ENCODE measurements at places on chromosomes 3 and 15.

GRCh38 chr15:77827860-77828259, 195.1 kb upstream of the LINGO1 start:
- H3K4me1 ChIP-seq, result peaks cover 4% of the 10 kb centered on the region
- peaks cover 7% of the 10 kb centered on the region for H3K27me3 ChIP-seq
- H3K27ac ChIP-seq, result no peak overlapping the region
- H3K4me3 ChIP-seq, result no peak overlapping the region
- no peaks in the 10 kb centered on the region for H3K36me3 ChIP-seq

DNA sequence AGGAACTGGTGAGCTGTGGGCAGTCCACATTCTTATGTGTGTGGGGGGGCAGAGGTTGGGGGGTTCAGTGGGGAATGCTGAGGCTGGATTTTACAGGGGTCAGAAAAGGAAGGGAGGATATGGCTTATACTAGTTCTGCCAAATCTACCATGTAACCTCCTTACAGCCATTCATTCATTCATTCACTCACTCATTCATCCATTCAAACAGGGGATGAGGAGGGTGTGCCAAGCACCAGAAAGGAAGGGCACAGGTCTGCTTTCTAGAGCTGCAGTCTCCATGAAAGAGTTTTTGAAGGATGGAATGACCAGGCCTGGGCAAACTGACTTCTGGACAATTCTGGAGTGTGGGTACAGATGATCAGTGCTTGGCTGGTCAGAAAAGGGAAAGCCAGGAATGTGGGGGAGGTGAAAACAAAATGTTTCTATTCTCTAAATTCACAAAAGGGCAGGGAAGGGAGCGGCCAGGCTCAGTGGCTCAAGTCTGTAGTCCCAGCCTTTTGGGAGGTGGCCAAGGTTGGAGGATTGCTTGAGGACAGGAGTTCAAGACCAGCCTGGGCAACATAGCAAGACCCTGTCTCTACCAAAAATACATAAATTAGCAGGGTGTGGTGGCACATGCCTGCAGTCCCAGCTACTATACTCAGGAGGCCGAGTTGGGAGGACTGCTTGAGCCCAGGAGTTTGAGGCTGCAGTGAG, 49.2 kb upstream of the C15orf39 start:
- H3K4me3 ChIP-seq, result no peak overlapping the region
- H3K27me3 ChIP-seq, result peaks cover 3% of the 10 kb centered on the region
- peaks cover 11% of the 10 kb centered on the region for H3K4me1 ChIP-seq
- DNase-seq, result no peak

- no peak overlapping the region for H3K27ac ChIP-seq
- H3K36me3 ChIP-seq, result peaks cover 14% of the 10 kb centered on the region
- no peak overlapping the region for H3K4me3 ChIP-seq
- H3K4me1 ChIP-seq, result peaks cover 2% of the 10 kb centered on the region
These were observed 130.8 kb upstream of the TSPAN3 start for GRCh38 chr15:77201665-77202064.

GRCh38 chr3:70737666-70738290, 425.3 kb upstream of the MDFIC2 start:
- no peaks in the 10 kb centered on the region for H3K36me3 ChIP-seq
- no peak overlapping the region for H3K27ac ChIP-seq
- H3K4me3 ChIP-seq, result no peak overlapping the region
- H3K27me3 ChIP-seq, result peaks cover 8% of the 10 kb centered on the region
- H3K4me1 ChIP-seq, result no peaks in the 10 kb centered on the region

DNA sequence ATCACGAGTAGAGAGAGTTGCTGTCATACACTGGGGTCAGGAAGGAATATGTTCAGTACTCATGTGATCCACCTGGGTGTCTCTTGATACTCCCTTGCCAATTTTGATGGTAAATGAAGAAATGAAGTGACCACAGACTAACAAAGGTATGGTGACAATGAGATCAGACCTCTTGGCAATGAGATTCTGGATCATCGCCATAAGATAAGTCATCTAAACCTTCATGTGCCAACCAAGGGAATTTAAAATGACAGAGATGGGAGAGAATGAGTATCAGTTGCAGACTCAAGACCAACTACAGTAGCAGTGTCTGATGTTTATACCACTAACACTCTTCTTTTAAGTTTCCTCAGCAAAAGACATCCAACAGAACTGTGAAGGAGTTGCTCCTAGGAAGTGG, 601.0 kb downstream of the MECOM start:
- no peaks in the 10 kb centered on the region for H3K27me3 ChIP-seq
- H3K27ac ChIP-seq, result no peak overlapping the region
- no peaks in the 10 kb centered on the region for H3K36me3 ChIP-seq
- no peak overlapping the region for H3K4me3 ChIP-seq
- H3K4me1 ChIP-seq, result no peaks in the 10 kb centered on the region

DNA sequence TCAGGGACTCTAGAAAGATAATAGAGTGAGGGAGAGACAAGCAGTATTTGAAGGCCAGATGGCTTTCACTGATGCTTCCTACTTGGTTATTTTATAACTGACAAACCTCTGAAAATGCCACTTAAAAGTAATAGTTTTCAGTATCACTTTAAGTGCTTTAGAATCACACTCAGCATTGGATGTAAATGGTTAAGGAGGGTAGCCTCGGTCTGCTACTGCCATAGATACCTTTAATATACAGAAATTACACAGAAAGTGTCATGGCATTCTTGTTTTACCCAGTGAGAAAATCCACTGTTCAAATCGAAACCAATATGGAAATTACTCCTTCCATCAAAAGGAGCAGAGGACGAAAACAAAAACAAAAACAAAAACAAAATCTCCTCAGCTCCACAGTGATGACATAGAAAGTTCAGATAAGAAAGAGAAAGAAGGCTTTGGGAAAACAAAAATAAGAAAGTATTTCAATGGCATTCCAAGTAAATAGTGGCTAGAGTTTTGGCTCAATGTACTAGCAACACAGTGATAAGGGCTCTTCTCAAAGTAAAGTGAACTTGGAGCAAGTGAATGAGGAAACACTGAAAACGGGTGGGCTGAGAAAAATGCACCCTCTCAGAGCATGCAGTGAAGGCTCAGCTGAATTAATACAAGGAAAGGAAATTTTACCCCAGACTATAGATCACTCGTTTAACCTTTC, 43.2 kb upstream of the CD47 start:
- peaks cover 45% of the 10 kb centered on the region for H3K36me3 ChIP-seq
- H3K4me3 ChIP-seq, result peak overlapping the region; percentile 72
- peak overlapping the region; percentile 82 for H3K27ac ChIP-seq
- H3K27me3 ChIP-seq, result no peaks in the 10 kb centered on the region
- peaks cover 67% of the 10 kb centered on the region for H3K4me1 ChIP-seq
- no peak for DNase-seq

DNA sequence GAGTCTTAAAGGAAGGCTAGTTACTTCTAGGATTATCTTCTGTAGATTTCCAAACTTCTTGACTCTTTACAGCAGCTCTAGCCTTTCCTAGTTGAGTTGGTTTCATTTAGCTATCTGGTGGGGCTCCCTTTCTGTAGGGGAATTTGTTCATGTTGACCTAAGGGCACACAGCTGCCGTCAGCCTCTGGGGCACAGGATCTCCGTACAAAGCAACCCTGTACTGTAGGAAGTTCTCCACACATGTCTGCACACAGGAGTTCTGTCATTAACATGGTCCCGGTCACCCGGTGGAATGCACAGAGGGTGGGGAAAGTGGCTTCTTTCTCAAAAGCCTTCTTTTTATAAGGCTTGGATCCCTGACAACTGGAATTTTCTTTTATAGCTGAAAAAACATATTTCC, 88.7 kb upstream of the TNIK start:
- no peak for DNase-seq
- H3K27me3 ChIP-seq, result no peaks in the 10 kb centered on the region
- no peak overlapping the region for H3K27ac ChIP-seq
- peaks cover 3% of the 10 kb centered on the region for H3K36me3 ChIP-seq

DNA sequence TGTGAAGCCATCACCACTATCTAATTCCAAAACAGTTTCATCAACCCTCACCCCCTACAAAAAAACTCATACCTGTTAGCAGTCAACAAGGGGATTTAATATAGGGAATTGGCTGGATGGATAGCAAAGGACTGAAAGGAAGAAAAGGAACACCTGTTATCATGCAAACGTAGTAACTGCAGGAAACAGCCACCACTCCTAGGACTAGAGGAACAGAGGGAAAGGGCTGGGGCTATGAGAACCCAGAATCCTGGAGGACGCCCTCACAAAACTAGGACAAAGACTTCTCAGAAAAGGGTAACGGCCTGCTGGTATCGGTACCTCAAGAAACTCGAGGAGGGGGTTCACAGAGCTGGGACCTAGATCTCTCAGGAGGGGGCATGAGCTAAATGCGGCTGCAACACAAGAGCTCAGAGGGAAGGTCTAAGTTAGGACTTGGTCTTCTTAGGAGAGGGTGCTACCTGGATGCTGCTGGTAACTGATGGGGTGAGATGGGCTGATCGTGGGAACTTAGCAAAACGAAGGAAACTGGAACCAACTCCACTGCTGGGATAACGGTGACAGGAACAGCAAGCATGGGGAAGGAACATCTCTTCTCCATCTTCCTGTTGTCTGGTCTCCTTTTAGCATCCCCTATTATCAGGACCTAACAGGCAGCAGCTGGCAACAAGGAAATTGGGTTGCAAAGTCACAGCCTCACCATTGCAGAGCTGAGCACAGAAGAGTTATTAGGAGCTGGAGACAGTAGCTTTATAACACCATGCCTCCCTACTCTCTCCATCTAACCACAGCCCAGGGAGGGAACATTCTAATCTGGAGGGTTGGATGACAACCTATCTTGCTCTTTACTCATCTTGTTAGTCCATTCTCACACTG, 147.7 kb downstream of the UACA start:
- H3K4me1 ChIP-seq, result no peaks in the 10 kb centered on the region
- no peaks in the 10 kb centered on the region for H3K36me3 ChIP-seq
- H3K27me3 ChIP-seq, result peaks cover 23% of the 10 kb centered on the region
- no peak overlapping the region for H3K4me3 ChIP-seq
- H3K27ac ChIP-seq, result no peak overlapping the region

DNA sequence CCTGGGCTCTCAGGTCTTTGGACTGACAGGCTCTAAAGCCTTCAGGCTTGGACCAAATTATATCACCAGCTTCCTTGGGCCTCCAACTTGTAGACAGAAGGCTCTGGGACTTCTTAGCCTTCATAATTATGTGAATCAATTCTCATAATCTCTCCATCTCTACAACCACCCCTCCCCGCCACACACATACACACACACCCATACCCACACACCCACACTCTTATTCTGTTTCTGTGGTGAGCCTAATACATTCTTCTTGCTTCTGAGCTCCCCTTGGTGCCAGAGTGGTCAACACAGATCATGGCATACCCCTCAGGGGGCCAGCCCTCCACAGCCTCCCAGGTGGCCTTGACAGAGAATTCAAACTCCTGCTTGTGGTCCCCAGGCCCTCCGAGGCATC, 5.6 kb upstream of the NUP210 start:
- peaks cover 4% of the 10 kb centered on the region for H3K36me3 ChIP-seq
- H3K27me3 ChIP-seq, result no peaks in the 10 kb centered on the region
- DNase-seq, result no peak
- peaks cover 38% of the 10 kb centered on the region for H3K4me1 ChIP-seq
- no peak overlapping the region for H3K27ac ChIP-seq
- H3K4me3 ChIP-seq, result no peak overlapping the region

DNA sequence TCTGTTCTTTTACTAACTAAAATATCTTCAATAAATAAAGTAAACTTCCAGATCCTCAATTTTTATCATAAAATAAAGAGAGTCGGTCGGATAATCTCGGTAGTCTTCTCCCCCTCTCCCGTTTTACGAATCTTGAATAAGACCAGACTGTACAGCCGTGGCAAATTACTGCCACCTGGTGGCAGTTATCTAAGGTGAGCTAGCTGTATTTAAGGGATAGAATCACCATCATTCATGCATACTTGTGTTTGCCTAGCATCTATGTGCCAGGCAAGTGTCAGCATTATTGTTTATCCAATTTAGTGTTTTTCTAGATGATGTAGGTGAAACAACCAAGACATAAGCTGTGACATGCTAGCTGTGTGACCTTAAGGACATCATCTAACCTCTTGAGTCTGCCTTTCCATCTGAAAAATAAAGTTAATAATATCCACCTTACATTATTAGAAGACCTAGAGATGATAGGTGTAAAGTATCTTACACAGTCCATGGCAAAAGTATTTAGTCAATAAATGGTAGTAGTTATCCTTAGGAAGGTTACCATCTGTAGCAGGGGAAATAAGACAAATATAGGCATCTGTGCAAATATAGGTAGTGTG, 21.3 kb downstream of the DUT start:
- H3K27ac ChIP-seq, result no peak overlapping the region
- peaks cover 4% of the 10 kb centered on the region for H3K27me3 ChIP-seq
- H3K4me3 ChIP-seq, result no peak overlapping the region
- peaks cover 4% of the 10 kb centered on the region for H3K4me1 ChIP-seq
- peaks cover 1% of the 10 kb centered on the region for H3K36me3 ChIP-seq
- DNase-seq, result peak; percentile 72

DNA sequence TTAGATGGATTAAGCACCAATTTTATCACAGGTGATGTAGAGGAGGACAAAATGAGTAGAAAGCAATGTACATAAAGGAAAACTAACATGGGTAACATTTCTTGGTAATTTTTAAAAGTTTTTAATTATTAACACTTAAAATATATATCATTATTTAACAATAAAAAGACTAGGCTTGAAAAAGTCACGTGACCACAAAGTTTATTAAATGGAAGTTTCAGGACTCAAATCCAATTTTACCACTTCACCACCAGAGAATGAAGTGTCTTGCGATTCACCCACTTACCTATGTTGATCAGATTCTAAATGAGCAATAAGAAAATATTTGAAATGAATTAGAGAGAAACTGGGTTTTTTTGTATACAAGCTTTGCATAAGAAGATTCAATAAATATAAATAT, 721.3 kb downstream of the GBE1 start:
- H3K36me3 ChIP-seq, result no peaks in the 10 kb centered on the region
- no peak overlapping the region for H3K27ac ChIP-seq
- no peak overlapping the region for H3K4me3 ChIP-seq
- H3K27me3 ChIP-seq, result no peaks in the 10 kb centered on the region
- no peak for DNase-seq

- peaks cover 42% of the 10 kb centered on the region for H3K27me3 ChIP-seq
- H3K4me1 ChIP-seq, result no peaks in the 10 kb centered on the region
- no peak overlapping the region for H3K4me3 ChIP-seq
- DNase-seq, result no peak
- no peaks in the 10 kb centered on the region for H3K36me3 ChIP-seq
These were observed 396.0 kb upstream of the THBS1 start for GRCh38 chr15:39184701-39185390.

DNA sequence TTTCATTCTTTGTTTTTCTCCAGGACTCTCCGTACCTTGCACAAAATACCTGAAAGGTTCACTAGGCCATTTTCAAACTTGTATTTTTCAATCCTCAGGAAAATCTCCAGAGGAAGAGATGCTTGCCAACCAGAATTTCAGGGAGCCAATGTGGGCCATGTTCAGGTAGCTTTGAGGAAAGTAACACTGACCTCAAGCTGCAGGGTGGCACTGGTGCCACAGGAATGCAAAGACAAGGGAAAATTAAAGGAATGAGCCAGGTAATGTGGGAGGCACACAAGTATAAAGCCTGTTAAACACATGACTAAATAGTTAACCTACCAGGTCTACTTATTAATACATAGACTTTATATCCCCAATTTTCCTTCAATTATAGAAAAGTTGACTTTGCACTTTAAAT, 51.9 kb upstream of the GAP43 start:
- H3K36me3 ChIP-seq, result no peaks in the 10 kb centered on the region
- H3K27ac ChIP-seq, result no peak overlapping the region
- H3K4me1 ChIP-seq, result no peaks in the 10 kb centered on the region
- H3K27me3 ChIP-seq, result peaks cover 36% of the 10 kb centered on the region
- DNase-seq, result no peak
- no peak overlapping the region for H3K4me3 ChIP-seq

GRCh38 chr15:92951800-92952457, 51.8 kb downstream of the CHD2 start:
- H3K27me3 ChIP-seq, result no peaks in the 10 kb centered on the region
- H3K27ac ChIP-seq, result no peak overlapping the region
- H3K36me3 ChIP-seq, result peaks cover 90% of the 10 kb centered on the region
- H3K4me3 ChIP-seq, result no peak overlapping the region

GRCh38 chr15:66224946-66225345, 28.6 kb downstream of the MEGF11 start:
- no peak overlapping the region for H3K27ac ChIP-seq
- H3K36me3 ChIP-seq, result no peaks in the 10 kb centered on the region
- no peaks in the 10 kb centered on the region for H3K4me1 ChIP-seq
- no peak for DNase-seq

Data from activated CD8-positive, alpha-beta memory T cell treated with anti-CD3 and anti-CD28 coated beads, Interleukin-2, amount 10 ng/mL, durations not matched to agents 7 days and 5 days (primary cell).